Upper lobe of left lung (tissue), 6 donors: ENCODE measurements at places on chromosomes 6 and 20. TPM values are rescaled to one million over a fixed set of nuclear protein-coding genes. Genes with fewer than 3 reads are reported as not detected.
A peak's percentile ranks its signal among the peaks of the same experiment; 100 is the strongest.

DNA sequence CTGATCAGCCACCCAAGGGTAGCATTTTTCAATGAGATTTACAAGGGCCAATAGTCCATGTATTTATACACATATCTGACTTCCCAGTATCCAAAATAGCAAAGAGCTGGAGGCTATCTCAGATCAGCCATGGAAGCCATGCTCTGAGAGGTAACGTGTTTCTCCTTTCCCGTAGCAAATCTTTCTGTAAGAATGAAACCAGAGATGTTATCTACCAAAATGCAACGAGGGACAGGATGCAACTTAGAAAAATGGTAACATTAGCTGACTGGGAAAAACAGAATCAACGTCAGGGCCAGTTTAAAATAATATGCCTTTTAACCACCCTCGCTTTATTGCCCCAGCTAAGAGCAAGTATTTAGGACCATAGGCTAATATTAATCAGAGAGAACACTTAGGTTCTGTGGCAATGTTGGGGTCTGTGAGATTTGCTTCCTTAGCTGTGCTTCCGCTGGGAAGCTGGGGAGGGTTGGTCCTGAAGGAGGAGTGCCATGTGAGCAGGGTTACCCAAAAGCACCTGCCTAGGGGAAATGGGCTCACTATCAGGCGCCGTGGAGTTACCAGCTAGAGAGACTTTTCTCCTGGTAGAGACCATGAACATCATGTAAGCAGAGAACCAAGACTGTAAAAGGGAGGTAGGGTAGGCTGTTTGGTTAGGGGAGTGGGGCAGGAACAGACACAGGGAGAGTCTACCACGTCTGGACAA is 1.2 kb downstream of the ZNF831 start:
- H3K27ac ChIP-seq: no peak overlapping the region
- H3K36me3 ChIP-seq: no peaks in the 10 kb centered on the region
- no peaks in the 10 kb centered on the region for H3K4me1 ChIP-seq
- no peak overlapping the region for H3K4me3 ChIP-seq

- H3K27ac ChIP-seq: no peak overlapping the region
- no peak for DNase-seq
- H3K4me1 ChIP-seq: no peaks in the 10 kb centered on the region
- no peaks in the 10 kb centered on the region for H3K36me3 ChIP-seq
These were observed 230.8 kb downstream of the CD83 start for GRCh38 chr6:14348389-14348788.

- H3K36me3 ChIP-seq: no peaks in the 10 kb centered on the region
- no peak for DNase-seq
- H3K4me3 ChIP-seq: no peak overlapping the region
- H3K27me3 ChIP-seq: no peaks in the 10 kb centered on the region
These were observed 197.6 kb downstream of the RIMS1 start for GRCh38 chr6:72083976-72084375.

- H3K27me3 ChIP-seq: no peaks in the 10 kb centered on the region
- H3K4me3 ChIP-seq: no peak overlapping the region
- no peak overlapping the region for H3K27ac ChIP-seq
- no peaks in the 10 kb centered on the region for H3K4me1 ChIP-seq
These were observed 37.2 kb upstream of the PBOV1 start for GRCh38 chr6:138255443-138255842.

Gene ARFGEF3
- 35.6 TPM for total RNA-seq

DNA sequence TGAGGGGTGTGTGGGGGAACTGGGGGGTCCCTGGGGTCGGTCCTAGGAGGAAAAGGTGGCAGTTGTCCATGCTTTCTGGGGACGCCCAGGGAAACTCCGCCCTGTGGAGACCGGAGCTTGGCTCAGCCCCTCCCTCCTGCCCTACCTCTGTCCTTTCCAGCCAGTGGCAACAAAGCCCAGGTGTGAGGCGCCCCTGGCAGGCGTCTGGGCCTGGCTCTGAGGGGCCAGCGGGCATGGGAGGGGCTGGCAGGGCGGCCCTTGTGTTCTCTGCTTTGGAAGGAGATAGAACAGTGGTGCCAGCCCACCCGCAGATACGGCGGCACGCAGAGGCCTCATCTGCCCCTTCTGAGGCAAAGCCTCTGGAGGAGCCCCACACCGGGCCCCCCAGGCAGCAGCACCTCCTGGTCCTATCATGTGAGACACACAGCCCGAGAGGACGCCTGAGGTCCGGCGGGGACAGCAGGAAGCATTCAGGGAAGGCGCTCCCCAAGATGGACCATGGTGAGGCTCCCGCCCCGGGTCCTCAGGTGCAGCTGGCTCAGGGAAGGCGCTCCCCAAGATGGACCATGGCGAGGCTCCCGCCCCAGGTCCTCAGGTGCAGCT is 47.9 kb downstream of the YTHDF1 start:
- no peaks in the 10 kb centered on the region for H3K27me3 ChIP-seq
- H3K4me3 ChIP-seq: no peak overlapping the region
- H3K36me3 ChIP-seq: no peaks in the 10 kb centered on the region
- DNase-seq: peak; percentile 75

Gene RBBP8NL
- 0.51 TPM for total RNA-seq

DNA sequence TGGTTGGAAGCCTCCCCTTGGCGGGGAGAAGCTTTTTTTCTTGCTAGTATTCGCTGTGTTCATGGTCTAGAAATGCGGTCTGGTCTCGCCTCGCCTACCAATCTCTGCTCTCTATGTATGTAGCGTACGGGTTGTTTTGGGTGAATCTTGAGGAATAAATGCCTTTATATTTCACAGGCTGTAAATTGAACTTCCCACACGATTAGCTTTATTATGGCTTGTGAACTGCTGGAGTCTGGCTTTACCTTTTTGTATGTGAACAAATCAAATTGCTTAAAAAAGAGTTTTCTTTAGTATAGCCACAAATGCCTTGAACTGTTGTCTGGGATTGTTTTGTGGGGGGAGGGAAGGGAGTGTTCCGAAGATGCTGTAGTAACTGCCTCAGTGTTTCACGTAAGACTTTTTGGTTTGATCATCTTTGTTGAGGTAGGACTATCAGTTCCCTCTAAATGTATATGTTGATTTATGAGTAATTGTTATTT is 2.2 kb downstream of the INSM1 start:
- no peak overlapping the region for H3K4me3 ChIP-seq
- no peak overlapping the region for H3K27ac ChIP-seq
- DNase-seq: no peak
- peaks cover 41% of the 10 kb centered on the region for H3K4me1 ChIP-seq

DNA sequence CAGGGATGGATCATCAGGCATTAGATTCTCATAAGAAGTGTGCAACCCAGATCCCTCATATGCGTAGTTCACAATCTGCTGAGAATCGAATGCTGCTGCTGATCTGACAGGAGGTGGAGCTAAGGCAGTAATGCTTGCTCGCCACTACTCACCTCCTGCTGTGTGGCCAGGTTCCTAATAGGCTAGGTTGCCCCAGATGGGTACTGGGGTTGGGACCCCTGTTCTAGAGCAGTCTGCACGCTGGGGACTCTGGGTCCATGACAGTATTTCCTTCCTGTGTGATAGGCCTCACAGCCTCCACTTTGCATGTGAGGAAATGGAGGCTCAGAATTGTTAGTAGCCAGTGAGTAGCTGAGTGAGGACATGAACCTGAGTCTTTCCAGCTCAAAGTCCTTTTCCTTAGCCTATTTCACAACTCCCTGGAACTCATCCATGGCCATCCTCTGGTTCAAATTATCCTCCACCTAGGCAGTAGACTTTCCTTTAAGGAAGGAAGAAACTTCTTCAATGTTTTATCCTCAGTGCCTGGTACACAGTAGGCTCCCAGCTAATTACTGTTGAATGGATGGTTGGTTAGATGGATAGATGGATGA is 117.2 kb downstream of the SYCP2 start:
- H3K4me3 ChIP-seq: no peak overlapping the region
- DNase-seq: no peak
- H3K27ac ChIP-seq: no peak overlapping the region
- H3K4me1 ChIP-seq: no peaks in the 10 kb centered on the region
- H3K27me3 ChIP-seq: no peaks in the 10 kb centered on the region
- H3K36me3 ChIP-seq: no peaks in the 10 kb centered on the region
